Glutamatergic neuron (in vitro differentiated cells): ENCODE measurements at places on chromosomes 6 and 20. TPM values are rescaled to one million over a fixed set of nuclear protein-coding genes. Genes with fewer than 3 reads are reported as not detected.

Gene TULP1
- not detected for total RNA-seq

GRCh38 chr20:6053064-6053775 is 640 bp downstream of the LRRN4 start:
- H3K4me1 ChIP-seq, result no peaks in the 10 kb centered on the region
- peaks cover 12% of the 10 kb centered on the region for H3K27me3 ChIP-seq
- H3K4me3 ChIP-seq, result peak overlapping the region; percentile 75
- H3K36me3 ChIP-seq, result peaks cover 7% of the 10 kb centered on the region

GRCh38 chr6:90293319-90293953 is 3.2 kb downstream of the BACH2 start:
- H3K27me3 ChIP-seq, result peaks cover 12% of the 10 kb centered on the region
- H3K27ac ChIP-seq, result peak overlapping the region; percentile 82
- peak overlapping the region; percentile 95 for H3K4me3 ChIP-seq
- peak; percentile 44 for DNase-seq
- no peaks in the 10 kb centered on the region for H3K36me3 ChIP-seq
- peaks cover 44% of the 10 kb centered on the region for H3K4me1 ChIP-seq

DNA sequence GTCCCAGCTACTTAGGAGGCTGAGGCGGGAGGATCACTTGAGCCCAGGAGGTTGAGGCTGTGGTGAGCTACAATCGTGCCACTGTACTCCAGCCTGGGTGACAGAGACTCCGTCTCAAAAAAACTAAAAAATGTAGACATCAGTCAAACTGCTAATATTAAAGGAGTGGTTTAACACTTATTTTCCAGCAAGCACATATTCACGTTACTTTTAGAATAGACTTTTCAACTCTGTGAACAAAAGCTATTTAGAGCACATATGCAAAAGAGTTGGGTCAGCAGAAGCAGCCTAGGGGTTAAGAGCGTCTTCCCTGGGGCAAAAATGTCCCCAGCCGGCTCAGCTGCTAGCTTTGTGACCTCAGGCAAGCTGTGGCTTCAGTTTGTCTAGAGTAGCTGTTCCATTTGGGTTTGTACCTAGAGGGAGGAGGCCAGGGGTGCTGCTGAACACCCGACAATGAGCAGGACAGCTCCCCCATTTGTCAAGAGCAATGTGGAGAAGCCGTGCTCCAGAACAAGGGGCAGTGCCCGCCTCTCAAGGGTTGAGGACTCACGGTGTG is 62.5 kb upstream of the PTGIS start:
- no peak overlapping the region for H3K27ac ChIP-seq
- peaks cover 11% of the 10 kb centered on the region for H3K4me1 ChIP-seq
- peaks cover 4% of the 10 kb centered on the region for H3K27me3 ChIP-seq
- DNase-seq, result no peak
- no peaks in the 10 kb centered on the region for H3K36me3 ChIP-seq

DNA sequence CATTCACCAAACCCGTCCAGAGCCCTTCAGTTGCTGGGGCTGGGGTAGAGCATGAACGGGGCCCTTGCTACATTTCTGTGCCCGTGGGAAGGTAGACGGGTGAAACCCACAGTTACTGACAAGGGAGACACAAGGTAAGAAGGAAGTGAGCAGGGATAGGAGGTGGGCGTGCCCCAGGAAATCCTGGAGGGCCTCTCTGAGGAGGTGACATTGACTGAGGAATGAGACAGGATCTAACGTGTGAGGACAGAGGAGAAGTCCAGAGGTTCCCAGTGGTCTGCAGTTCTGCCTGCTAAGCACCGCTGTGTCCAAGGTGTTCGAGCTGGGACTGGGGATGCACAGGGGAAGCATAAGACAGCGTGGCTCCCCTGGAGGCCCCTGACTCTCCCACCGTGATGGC is 378.8 kb downstream of the CDH4 start:
- no peaks in the 10 kb centered on the region for H3K36me3 ChIP-seq
- H3K27me3 ChIP-seq, result peaks cover 5% of the 10 kb centered on the region
- no peaks in the 10 kb centered on the region for H3K4me1 ChIP-seq
- no peak for DNase-seq
- H3K4me3 ChIP-seq, result no peak overlapping the region
- H3K27ac ChIP-seq, result no peak overlapping the region

Gene FLRT3
- total RNA-seq, result 5.7 TPM

DNA sequence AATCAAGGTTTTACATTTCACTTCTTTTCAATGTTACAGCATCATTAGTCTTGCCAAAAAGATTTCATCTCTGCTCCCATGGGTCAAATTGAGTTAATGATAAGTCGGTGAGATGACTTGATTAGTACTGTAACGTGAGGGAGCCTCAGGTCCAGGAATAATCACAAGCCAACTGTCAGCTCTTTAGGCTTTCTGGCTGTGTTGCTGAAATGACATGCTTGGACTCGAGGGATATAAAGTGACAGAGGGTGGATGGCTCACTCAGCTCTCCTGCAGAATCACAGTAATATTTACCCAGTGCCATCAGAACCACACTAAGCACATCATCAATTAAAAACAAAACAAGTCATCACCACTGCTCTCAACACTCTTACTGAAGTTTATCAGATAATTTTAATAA is 196.2 kb upstream of the THEMIS start:
- peak overlapping the region; percentile 63 for H3K4me3 ChIP-seq
- peak overlapping the region; percentile 91 for H3K27ac ChIP-seq
- peaks cover 32% of the 10 kb centered on the region for H3K4me1 ChIP-seq

DNA sequence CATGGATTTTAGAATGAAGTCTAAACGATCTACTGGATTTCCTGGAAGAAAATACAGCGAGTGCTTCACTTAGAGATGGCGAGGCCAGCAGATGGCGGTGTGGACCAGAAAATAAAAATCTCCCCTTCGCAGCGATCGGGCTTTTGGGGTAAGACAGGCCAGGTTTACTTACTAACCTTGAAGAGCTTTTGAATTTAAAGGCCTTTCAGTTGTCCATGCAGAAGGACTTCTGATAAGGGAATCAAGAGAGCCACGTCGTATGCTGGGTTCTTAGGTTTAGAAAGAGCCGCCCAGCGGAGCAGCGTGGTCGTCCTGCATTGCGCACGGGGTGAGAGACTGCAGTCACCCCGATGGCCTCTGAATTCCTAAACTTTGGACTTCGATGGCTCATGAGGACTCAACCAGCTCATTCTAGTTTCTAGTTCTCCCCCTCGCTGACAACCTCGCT is 125.2 kb upstream of the RALGAPA2 start:
- H3K36me3 ChIP-seq, result no peaks in the 10 kb centered on the region
- H3K4me3 ChIP-seq, result no peak overlapping the region
- no peak overlapping the region for H3K27ac ChIP-seq
- DNase-seq, result peak; percentile 75

Gene MLN
- not detected for total RNA-seq

GRCh38 chr6:26468829-26469228 is 11.1 kb downstream of the BTN2A1 start:
- DNase-seq, result no peak
- no peak overlapping the region for H3K27ac ChIP-seq
- no peaks in the 10 kb centered on the region for H3K27me3 ChIP-seq
- peaks cover 25% of the 10 kb centered on the region for H3K36me3 ChIP-seq
- peaks cover 2% of the 10 kb centered on the region for H3K4me1 ChIP-seq

GRCh38 chr6:97626671-97627441 is 343.8 kb upstream of the MMS22L start:
- no peaks in the 10 kb centered on the region for H3K36me3 ChIP-seq
- peaks cover 11% of the 10 kb centered on the region for H3K4me1 ChIP-seq
- H3K4me3 ChIP-seq, result peak overlapping the region; percentile 39
- no peaks in the 10 kb centered on the region for H3K27me3 ChIP-seq
- peak; percentile 40 for DNase-seq

Gene CLDN20
- total RNA-seq, result not detected

DNA sequence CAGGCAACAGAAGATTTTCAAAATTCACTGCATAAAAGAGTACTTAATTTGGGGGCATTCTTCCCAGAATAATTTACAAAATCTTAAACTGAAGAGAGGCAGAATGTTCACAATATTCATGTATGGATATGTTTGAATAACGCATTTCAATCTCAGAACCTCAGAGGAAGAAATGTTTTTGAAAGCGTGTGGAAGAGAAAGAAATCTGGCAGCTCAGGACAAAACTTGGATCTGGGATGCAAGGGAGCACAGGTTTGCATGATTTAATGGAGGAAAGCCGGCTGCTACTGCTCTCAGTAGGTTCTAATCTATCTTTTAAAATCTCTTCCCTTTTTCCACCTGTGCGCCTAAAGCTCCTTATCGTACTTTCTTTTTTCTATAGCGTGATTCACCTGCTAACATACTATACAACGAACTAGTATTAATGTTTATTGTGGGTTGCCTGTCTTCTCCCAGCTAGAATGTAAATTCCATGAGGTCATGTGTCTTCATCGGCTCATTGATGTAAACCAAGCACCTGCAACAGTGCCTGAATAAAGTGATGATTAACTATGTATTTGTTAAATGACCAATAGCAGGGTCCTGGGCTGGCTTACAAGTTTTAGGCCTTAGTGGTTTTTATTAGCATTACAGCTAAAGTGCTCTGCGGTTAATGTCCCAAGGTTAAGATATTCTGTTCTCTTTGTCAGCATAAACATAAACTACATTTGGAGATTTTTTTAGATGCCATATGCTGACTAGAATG is 15.3 kb downstream of the PRL start:
- H3K4me3 ChIP-seq, result no peak overlapping the region
- DNase-seq, result no peak
- no peaks in the 10 kb centered on the region for H3K4me1 ChIP-seq
- no peaks in the 10 kb centered on the region for H3K27me3 ChIP-seq

GRCh38 chr6:168516944-168517741 is 76.2 kb downstream of the SMOC2 start:
- H3K4me3 ChIP-seq, result no peak overlapping the region
- H3K36me3 ChIP-seq, result no peaks in the 10 kb centered on the region
- no peak for DNase-seq
- H3K27ac ChIP-seq, result no peak overlapping the region

- DNase-seq, result no peak
- H3K27me3 ChIP-seq, result no peaks in the 10 kb centered on the region
- H3K27ac ChIP-seq, result no peak overlapping the region
- H3K4me3 ChIP-seq, result peak overlapping the region; percentile 76
- no peaks in the 10 kb centered on the region for H3K36me3 ChIP-seq
- peaks cover 7% of the 10 kb centered on the region for H3K4me1 ChIP-seq
These were observed 141.6 kb upstream of the SHLD1 start for GRCh38 chr20:5608442-5609161.

DNA sequence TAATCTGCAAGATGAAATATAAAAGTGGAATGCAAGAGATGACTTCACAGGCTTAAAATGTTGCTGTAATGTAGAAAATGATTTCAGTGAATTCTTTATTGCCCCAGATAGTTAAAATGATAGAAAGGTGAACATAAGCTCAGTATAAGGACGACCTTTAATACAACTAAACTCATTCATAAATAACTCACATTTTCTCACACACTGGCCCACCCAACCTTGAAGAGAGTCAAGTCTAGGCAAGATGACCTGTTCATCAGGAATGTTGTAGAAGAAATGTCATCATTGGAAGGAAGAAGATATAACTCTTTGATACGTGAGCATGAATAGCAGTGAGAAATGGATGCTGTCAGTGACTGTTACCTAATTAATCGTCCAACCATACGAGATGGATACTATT is 111.1 kb upstream of the SASH1 start:
- peaks cover 2% of the 10 kb centered on the region for H3K4me1 ChIP-seq
- no peak overlapping the region for H3K27ac ChIP-seq
- H3K4me3 ChIP-seq, result no peak overlapping the region
- DNase-seq, result no peak
- H3K36me3 ChIP-seq, result no peaks in the 10 kb centered on the region

Gene HSD17B8
- 4.6 TPM for total RNA-seq

Gene ZFAND3
- 115 TPM for total RNA-seq

Gene IL17F
- total RNA-seq, result not detected

Gene KLC4
- total RNA-seq, result 62.3 TPM

- H3K4me3 ChIP-seq, result no peak overlapping the region
- H3K36me3 ChIP-seq, result no peaks in the 10 kb centered on the region
- peaks cover 36% of the 10 kb centered on the region for H3K4me1 ChIP-seq
- H3K27ac ChIP-seq, result no peak overlapping the region
- H3K27me3 ChIP-seq, result no peaks in the 10 kb centered on the region
- no peak for DNase-seq
These were observed 116.7 kb downstream of the SIM1 start for GRCh38 chr6:100347901-100348550.

Gene TSPO2
- total RNA-seq, result not detected

Gene SSTR4
- total RNA-seq, result not detected

DNA sequence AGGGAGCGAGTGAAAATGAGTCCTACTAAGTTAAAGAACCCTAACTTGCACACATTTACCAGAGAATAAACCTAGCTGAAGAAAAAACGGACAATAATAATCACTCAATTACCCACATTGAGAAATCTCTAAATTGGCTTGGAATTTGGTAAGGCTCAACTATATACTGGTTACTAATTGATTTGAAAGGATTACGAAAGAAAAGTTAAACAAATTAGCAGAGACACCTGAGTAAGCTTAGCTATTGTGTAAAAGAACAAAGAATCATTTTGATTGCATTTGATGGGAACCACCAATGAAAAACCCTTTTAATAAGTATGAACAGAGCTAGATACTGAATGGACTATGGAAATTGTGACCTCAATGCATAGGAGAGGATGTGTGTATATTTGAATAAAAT is 118.6 kb upstream of the ADGRF1 start:
- no peaks in the 10 kb centered on the region for H3K36me3 ChIP-seq
- H3K27ac ChIP-seq, result no peak overlapping the region
- no peak overlapping the region for H3K4me3 ChIP-seq
- H3K27me3 ChIP-seq, result no peaks in the 10 kb centered on the region
- H3K4me1 ChIP-seq, result no peaks in the 10 kb centered on the region

DNA sequence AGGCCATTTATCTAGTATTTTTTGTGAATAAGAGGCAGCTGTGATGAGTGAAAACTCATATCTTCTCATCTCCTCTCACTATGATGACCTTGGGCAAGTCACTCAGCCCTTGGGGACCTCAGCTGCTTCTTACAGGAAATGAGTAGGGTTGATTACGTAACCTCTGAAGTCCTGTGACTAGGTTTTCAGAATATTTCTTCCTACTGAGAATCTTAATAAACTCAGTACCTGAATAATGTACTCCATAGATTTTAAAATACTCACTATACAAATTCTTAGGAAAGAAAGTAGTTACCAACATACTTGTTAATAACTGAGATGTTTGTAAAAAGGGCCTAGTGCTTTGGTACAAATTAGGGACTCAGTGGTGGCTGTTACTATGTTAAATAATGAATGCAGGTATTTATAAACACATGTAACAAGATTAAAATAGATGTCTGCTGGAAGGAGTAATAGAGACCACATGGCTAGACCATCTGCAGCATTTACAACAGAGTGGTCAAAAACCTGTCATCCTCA is 60.9 kb downstream of the RPRD1B start:
- H3K4me1 ChIP-seq, result peaks cover 27% of the 10 kb centered on the region
- no peak for DNase-seq
- H3K4me3 ChIP-seq, result no peak overlapping the region
- H3K27me3 ChIP-seq, result peaks cover 1% of the 10 kb centered on the region
- no peak overlapping the region for H3K27ac ChIP-seq

DNA sequence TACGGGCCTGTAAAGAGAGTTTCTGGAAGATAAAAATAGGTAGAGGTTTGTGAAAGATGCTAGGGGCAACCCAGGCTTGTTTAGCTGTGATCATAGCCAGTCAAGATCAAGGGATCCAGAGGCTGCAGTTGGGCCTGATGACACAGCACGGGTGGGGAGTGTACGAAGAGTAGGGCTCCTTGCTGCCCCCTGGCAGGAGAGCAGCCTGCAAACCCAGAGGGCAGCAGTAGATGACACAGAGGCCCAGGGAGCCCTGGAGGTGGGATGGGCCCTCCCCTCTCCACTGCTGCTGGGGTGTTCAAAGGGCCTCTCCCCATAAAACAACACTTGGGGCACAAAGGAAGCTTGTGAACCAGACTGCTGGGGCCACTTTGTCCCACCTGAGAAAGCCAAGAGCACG is 47.2 kb downstream of the VEGFA start:
- no peak for DNase-seq
- peaks cover 5% of the 10 kb centered on the region for H3K27me3 ChIP-seq
- no peak overlapping the region for H3K4me3 ChIP-seq
- peaks cover 7% of the 10 kb centered on the region for H3K36me3 ChIP-seq
